Muscle of leg (tissue), 16 donors: ENCODE measurements at places on chromosomes 2 and 18.

GRCh38 chr2:98900721-98901120 lies 35.3 kb downstream of the CRACDL start:
- DNase-seq: no peak

DNA sequence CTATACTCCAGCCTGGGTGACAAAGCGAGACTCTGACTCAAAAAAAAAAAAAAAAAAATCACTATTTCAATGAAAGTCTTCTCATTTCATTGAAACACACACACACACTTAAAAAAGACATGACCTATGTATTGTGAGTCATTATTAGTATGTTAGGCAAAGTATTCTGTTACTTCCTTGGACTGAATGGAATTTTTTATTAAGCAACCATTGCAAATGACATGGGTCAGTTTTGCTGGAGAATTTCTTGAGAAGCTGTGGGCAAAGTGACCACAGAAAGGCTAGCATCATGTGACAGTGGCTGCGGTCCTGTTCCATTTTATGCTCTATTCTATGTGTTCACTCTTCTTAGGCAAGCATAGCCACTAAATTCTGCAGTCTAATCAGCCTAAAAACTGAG lies 695.7 kb downstream of the TDRD15 start:
- no peak for DNase-seq

- DNase-seq: no peak
Measured at GRCh38 chr2:118980573-118980972, 38.6 kb downstream of the MARCO start.

- DNase-seq: no peak
Measured at GRCh38 chr2:105933906-105934305, 189.2 kb downstream of the NCK2 start.

DNA sequence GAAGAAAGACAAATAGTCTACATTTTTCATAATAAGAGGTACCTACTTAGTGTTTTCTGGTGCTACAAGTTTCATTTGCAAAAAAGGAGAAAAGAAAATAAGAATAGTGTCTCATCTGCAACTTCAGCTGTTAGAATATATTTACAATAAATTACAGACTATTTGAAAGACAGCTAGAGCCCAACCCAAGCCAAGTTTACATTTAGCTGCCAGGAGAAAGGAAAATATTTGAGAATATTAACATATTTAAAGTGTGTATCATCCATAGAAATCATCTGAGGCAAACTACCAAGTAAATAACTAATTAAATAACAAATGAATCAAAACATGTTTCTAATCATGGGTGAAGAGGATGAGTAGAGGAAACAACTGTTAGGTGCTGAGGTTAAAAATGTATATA lies 209.2 kb upstream of the ZSWIM2 start:
- no peak for DNase-seq

GRCh38 chr2:137969418-137969765 lies 5.1 kb downstream of the HNMT start:
- DNase-seq: peak; percentile 80

DNA sequence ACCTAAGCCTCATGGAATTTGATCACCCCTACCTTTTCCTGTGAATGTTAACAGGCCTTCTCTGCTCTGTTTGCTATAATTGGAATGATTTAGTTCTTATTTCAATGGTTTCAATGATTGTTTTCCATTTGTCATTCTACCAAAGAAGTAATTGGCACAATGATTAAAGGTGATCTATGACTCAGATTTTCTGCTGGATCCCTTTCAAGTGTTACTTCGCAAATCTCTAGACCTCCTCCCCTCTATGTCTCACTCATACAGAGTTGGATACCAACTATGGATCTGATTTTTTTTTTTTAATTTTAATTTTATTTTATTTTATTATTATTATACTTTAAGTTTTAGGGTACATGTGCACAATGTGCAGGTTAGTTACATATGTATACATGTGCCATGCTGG lies 29.6 kb upstream of the FAM117B start:
- no peak for DNase-seq

- no peak for DNase-seq
Measured at GRCh38 chr2:53609551-53609950, 158.1 kb upstream of the CHAC2 start.

GRCh38 chr2:241469746-241470145 lies 38.6 kb downstream of the STK25 start:
- no peak for DNase-seq

GRCh38 chr2:168814939-168815907 lies 12.8 kb downstream of the NOSTRIN start:
- peak; percentile 58 for DNase-seq

DNA sequence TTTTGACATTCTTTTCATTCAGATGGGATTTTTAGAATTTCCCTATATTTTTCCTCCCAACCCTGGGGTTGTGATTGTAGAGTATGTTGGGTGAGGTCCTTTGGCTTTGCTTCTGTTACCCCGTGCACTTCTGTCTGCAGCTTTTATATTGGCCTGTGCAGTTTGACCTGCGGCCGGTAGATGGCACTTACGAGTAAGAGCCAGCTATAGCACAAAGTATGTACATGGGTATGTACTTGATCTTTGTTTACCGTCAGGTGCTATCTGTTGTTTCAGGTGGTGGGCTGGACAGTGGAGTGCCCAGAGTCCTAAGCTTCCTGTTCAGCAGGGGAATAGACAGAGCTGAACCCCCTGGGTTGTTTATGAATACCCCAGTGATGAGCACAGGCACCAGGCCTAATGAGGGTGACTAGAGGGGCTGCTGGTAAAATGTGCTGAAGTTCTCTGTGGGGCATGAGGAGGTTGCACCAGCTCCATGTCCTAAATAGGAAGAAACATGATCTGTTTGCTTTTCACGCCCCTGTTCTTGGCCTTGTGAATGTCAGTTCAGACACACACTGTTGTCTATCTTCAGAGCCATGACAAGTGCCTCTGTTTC lies 58.9 kb upstream of the THUMPD2 start:
- no peak for DNase-seq

DNA sequence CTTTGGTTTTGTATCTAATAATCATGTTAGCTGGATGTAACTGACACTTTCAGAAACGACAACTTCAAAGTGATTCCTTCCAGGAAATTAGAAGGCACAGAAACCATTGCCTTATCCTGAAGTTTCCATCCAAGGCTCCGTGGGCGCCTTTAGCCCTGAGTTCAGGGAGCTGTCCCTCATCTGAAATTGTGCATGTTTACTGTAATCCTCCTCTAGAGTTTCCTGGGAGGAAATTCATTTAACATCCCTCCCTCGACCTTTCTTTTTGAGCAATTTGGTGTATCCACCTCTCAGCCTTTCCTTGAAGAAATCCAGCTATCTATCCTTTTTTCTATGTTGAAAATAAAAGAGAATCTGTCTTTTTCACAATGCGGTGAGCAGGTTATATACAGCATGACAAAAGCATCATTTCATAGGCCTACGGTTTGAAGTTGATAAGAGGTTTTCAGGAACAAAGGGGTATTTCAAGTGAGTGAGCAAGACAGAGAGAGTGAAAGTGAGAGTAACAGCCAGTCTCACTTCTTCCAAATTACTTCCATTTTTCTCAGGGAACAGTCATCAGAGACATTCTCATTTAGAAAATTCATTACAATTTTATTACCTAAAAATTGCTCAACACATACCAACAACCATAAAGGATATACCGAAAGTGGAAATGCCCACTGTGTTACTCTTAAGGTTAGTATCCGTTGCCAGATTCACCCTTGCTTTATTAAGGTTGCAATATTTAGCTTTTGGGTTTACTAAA lies 167.3 kb downstream of the MREG start:
- no peak for DNase-seq

DNA sequence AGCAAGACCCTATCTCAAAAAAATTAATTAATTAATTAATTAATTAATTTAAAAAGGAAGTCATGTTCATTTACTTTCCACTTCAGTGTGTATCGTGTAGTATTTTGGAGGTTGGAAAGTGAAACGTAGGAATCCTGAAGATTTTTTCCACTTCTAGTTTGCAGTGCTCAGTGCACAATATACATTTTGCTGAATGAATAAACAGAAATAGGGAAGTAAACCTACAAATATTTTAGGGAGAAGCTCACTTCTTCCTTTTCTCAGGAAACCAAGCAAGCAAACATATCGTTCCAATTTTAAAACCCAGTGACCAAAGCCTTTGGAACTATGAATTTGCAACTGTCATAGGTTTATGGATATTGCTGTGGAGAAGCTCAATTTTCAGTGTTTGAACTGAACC lies 27.8 kb downstream of the SLC14A1 start:
- DNase-seq: peak; percentile 47

DNA sequence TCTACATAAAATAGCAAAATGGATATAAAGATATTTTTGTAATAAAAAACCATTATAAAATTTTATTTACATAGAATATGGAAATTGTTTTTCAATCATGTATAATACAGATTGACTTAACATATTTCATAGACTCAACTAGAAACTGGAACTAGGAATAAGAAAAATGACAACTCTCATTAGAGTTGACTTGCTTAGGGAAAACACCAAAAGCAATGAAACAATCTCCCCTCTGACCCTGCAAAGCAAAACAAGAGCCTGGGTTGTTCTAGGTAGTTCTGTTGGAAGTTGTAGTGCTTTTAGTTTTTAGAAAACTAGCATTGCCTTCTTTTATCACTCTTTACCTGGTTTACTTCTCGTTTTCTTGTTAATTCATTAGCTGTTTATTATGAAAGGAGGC lies 32.2 kb upstream of the MTIF2 start:
- DNase-seq: no peak
